RPMI8226 (cell line): ENCODE measurements at places on chromosomes 16 and 17.

DNA sequence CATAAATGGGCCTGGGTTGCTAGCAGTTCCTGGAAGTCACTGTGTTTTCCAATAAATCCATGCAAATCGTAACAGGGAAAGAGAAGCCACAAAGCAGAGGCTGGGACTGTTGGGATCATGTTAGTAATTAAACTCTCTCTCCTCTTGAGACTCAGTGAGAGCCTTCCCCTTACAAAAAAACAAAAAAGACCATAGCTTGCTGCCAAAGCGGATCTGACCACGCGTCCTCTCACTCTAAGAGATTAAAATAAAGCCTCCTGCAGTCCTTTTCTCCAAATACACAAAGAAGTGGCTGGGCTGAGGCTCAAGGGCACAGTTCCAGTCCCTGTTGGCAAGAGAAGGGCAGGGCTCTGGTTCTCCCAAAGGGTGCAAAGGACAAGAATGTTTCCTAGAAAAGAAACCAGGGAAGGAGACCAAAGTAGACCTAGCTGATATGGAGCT, 38.5 kb downstream of the PIGL start:
- no peak for DNase-seq

GRCh38 chr16:21302898-21303528, 24.9 kb upstream of the CRYM start:
- peak; percentile 69 for DNase-seq

DNA sequence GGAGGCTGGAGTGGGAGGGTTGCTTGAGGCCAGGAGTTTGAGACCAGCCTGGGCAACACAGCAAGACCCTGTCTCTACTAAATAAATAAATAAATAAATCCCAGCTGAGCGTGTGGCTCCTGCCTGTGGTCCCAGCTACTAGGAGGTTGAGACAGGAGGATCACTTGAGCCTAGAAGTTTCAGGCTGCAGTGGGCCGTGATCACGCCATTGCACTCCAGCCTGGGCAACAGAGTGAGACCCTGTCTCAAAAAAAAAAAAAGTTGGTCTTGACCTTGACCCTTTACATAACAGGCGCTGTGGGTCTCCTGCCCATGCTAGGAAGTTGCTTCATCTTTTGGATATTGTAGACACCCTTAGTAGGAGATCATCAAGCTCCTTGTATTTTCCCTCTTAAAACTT, 11.4 kb downstream of the ACSF2 start:
- DNase-seq = no peak

- no peak for DNase-seq
These were observed 57.2 kb upstream of the SIAH1 start for GRCh38 chr16:48442379-48442778.

DNA sequence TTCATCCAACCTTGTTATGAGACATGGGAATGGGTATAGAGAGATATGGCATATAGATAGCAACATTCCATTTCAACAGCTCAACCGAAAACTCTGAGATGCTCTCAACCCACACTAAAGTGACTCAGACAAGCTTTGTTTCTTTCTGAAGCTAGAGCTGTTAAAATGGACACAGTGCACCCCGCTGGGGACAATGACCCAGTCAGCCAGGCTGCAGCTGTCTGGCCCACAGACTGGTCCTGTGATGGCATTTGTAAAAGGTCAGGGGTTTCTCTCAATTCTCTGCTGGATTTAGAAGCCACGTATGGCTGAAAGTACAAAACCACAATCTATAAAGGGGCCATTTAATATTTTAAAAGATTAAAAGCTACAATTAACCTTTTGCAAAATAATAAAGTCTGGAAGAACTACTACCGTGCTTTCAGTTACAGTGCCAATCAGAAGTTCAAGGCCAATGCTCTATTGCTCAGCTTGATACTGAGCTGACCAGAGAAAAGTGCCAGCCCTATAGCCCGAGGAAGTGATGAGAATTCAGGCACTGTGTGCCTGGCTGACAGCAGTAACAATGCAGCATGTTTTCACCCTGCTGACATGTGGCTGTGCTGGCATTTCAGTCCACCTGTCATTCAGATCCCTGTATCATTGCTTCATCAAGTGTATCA, 60.2 kb downstream of the TEX2 start:
- DNase-seq = no peak

DNA sequence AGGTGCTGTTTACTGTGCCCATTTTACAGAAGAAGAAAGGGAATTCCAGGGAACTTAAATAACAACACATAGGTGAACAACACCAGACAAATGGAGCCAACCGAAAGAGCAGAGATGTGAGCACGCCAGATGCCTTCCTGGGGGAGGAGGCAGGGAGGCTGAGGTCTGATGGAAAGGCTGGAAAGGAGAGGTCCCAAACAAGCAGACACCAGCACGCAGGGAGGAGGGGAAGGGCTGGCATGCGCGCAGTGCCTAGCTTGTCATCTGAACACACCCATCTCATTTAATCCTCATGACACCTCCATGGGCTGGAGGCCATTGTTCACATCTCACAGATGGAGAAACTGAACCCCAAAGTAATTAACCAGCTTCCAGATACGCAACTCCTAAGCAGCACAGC, 20.9 kb upstream of the CACNG5 start:
- DNase-seq = no peak

- peak; percentile 94 for DNase-seq
These were observed at the start of gene TRIM47 for GRCh38 chr17:75878174-75878998. Gene TRIM47, minus strand, starts transcription at chr17:75878581. Its CDS starts 33 bp downstream, at chr17:75878548.

DNA sequence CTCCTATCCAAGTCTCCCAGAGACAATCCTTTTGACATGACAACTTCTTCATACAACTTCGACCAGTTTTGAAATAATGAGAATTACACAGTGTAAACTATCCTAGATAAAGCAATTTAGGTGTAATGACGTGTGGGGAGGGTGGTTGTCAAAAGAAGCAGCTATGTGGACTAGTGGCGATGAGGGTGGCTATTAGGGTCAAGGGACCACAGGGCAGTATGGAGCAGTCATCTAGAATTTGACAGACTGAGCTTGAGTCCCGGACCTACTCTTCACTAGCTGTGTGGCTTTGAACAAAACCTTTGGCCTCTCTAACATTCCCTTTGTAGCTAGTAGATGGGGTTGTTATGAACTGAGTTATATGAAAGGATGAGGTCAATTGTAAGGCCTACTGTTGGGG, 247.1 kb downstream of the HAPSTR1 start:
- DNase-seq = no peak

- no peak for DNase-seq
These were observed 124.7 kb downstream of the SNX11 start for GRCh38 chr17:48231995-48232959.

DNA sequence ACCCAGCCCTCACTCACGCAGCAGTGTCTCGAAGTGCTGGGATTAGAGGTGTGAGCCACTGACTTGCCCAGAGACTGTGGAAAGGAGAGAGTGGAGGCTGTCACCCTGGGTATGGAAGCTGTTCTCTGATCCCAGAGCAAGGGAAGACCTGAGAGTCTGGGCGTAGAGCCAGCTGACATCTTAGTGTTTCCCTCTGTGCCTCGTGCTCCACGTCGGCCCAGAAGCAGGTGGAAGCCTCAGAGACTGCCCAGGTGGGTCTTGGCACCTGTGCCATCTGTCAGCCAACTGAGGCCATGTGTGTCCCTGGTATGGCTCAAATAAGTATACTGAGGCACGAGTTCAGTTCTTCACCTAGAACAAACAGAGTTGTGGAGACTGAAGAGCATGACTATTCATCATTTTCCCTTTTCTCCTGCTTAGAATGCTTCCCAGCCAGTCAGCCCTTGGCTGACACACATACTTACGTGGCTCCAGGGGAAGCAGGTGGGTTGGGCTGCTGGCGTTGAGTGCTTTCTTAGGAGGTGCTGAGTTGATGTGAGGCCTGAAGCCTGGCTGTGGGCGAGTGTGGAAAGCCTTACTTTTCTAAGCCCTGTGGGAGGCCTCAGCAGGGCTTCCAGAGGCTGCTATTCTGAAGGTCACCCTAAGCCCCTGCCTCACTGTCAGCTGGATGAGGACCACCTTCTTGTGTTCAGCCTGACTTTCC, 8.1 kb downstream of the CTRL start:
- DNase-seq = peak; percentile 86

- no peak for DNase-seq
These were observed 30.6 kb downstream of the CENPV start for GRCh38 chr17:16322636-16323035.

DNA sequence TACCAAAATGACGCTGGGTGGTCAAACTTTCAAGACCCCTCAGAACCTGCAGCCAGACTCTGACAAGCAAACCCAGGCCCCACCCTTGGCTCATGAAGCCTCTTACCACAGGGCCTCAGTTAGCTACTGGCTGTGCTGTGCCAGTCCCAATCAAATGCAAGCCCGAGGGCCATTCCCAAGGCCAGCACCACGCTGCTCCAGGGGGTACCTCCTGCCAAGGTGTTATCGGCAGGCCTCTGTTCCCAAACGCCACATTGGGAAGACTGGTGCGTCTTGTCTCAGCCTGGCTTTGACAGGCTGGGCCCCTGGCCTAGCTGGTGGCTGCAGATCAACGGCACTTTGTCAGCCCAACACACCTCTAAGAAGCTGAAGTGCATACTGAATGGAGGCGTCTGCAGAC, 35.8 kb upstream of the NOG start:
- no peak for DNase-seq

- DNase-seq = no peak
These were observed 5.6 kb downstream of the MMD start for GRCh38 chr17:55416000-55416399.

DNA sequence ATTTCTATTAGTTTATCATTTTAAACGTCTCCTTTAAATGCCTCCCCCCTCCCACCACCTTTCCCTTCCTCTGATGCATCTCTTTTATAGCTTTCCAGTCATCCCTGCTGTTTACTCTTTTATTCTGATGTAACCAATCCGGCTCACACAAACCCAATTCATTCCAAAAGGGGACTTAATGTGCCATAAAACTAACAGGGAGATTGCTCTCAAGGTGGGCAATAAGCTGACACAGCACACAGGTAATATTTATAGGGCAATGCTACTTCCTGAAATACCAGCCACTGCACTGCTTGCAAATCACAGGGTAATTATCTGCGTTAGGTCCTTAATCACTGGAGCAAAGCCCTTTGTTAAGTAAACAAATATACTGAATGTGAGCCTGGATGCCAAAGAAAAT, 23.3 kb upstream of the CA10 start:
- DNase-seq = no peak

DNA sequence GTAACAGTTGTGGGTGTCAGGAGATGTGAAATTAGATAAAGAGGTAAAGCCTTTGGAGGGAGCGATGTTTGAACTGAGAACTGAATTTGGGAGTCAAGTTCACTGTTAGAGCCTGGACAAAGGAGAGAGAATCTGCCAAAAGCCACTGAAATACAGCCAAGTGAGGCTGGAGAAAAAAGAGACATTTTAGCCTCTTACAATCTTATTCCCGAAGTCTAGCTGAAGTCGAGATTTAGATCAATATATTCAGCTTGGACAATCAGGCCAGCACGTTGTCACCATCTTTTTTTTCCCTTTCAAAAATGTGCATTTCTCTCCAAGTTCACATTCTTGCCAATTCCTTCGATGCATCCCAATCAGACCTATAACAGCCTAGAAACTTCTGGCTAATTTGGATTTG, 312.2 kb downstream of the RBFOX1 start:
- no peak for DNase-seq

DNA sequence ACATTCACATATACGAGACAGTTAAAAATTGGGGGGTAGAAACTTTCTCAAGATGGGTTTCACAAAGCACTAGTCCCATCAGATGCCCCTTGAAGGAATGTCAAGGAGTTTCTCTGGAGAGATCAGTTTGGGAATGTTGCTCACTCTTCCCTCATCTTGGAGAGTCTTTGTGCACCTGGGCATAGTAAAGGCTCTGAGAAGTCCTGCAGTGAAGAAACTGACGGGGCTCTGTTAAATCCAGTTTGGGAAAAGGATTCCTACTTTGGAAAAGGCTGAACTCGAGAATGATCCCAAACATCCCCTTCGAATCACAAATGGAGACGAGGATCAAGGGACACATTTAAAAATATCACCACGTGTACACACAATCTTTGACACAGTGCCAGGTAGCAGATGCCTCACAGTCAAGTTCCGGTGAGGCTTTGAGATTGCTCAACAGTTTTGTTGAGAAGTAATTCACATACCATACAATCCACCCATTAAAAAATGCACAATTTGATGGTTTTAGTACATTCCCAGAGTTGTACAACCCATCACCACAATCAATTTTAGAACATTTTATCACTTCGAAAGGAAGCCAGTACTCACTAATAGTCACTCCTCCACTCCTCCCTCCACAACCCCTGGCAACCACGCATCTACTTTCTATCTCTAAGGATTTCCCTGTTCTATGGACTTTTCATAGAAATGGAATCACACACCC, 203.4 kb upstream of the FOXF1 start:
- no peak for DNase-seq

DNA sequence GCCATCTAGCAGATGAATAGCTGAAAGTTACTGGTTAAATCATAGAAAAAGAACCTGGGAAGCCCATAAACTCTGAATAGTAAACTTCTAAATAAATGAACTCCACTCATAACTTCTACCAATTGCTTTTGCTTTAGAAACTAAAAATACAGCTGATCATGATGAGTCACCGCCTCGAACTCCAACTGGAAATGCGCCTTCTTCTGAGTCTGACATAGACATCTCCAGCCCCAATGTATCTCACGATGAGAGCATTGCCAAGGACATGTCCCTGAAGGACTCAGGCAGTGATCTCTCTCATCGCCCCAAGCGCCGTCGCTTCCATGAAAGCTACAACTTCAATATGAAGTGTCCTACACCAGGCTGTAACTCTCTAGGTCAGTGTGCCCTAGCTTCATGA, 9.7 kb downstream of the KAT7 start:
- no peak for DNase-seq

DNA sequence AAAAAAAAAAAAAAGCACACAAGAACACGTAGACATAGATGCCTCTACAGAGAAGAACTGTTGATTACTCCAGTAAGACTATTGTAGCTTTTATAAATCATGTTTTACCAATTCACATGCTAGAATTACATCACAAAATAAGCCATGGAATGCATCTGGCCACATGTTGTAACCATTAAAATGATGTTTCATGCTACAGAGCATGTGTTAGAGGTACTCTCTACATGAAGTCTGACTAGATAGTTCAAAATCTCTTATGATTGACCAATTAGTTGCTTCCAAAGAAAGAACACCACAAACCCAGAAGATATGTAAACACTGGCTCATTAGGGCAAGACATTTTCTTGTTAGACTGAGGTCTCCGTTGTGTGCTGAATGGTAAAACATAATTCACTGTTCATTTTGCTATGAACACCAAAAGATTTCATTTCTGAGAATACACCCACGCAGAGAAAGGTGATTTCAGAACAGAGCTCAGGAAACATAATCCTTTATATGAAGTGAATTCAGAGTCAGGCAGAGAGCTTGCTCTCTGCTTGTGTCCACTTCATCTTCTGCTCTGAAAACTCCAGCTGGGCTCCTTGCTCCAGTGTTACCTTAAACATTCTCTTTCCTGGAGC, 411.4 kb upstream of the SOX9 start:
- no peak for DNase-seq

DNA sequence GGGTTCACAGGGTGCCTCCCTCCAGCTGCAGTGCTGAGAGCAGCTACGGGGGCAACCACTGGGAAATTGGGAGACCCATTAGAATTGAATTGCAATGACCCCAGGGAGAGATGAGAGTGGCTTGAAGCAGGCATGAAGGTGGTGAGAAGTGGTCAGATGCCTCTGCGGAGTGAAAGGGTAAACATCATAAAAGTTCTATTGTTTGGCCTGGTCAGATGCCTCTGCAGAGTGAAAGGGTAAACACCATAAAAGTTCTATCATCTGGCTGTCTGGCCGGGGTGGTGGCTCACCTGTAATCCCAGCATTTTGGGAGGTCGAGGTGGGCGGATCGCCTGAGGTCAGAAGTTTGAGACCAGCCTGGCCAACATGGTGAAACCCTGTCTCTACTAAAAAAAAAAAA, 53.5 kb downstream of the TNFRSF13B start:
- no peak for DNase-seq
